ENCODE measurements at places on chromosomes 7 and 10.

DNA sequence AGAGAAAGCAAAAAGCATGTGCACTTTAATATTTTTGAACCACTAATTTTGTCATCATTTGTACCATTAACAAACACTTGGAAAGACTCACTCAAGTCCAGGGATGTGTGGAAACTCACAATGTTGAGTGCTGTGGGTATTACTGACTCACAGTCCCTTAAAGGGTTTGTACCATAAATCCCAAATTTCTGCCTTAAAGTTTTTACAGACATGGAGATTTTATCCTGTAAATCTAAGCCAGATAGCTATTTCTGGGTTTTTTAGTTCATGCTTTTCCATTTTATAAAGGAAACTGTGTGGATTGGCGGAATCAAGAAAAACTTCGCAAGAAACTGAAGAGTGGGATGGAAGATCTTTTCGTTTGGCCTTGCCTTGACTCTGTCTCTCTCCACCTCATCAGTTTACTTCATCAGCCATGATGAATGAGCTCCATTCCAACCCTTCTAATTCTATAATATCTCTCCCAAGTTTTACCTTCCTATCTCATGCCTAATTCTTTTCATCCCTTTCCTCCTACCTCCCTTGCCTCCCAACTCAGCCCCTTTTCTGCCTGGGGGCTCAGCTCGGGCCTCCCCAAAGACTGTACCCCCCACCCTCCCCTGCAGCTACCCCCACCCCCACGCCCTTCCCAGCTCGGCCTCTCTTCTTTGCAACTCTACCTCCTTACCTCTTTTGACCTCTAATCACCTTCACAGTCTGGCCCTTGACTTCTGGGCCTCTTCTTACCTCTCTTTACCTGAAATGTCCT, 218.5 kb upstream of the MKLN1 start:
- no peak for DNase-seq

DNA sequence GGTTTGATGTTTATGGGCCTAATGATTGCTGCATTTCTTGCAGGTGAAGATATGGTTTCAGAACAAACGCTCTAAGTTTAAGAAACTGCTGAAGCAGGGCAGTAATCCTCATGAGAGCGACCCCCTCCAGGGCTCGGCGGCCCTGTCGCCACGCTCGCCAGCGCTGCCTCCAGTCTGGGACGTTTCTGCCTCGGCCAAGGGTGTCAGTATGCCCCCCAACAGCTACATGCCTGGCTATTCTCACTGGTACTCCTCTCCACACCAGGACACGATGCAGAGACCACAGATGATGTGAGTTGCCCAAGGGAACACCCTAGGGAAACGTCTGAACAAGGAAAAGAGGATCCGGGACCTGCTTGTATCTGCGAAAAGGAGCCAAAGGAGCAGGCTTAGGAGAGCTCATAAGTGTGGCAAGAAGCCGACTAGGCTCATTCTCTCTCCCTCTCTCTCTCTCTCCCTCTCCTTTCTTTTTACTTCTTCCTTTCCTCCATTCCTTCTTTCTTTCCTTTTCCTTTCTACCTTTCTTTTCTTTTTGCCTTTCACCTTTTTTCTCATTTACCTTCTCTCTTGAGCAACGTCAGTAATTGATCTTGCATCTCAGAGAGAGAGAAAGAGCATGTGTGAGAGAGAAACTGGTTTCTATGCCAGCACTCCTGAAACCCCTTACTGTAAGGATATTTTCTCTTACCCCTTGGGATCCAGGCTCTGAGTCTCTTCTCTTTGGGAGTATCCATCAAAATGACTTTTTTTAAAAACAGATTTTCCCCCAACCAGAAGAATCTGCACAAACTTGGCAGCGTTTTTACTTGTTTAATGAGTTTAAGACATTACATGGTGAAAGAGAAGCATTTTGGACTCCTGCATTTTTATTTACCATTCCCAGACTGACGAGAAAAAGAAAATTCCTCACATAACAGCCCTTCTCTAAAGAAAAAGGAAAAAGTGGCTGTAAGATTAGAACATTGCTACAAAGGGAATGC, 4.7 kb downstream of the DLX6 start:
- DNase-seq: no peak

GRCh38 chr10:43407148-43407575, 1.8 kb downstream of the HNRNPF start:
- DNase-seq: no peak

DNA sequence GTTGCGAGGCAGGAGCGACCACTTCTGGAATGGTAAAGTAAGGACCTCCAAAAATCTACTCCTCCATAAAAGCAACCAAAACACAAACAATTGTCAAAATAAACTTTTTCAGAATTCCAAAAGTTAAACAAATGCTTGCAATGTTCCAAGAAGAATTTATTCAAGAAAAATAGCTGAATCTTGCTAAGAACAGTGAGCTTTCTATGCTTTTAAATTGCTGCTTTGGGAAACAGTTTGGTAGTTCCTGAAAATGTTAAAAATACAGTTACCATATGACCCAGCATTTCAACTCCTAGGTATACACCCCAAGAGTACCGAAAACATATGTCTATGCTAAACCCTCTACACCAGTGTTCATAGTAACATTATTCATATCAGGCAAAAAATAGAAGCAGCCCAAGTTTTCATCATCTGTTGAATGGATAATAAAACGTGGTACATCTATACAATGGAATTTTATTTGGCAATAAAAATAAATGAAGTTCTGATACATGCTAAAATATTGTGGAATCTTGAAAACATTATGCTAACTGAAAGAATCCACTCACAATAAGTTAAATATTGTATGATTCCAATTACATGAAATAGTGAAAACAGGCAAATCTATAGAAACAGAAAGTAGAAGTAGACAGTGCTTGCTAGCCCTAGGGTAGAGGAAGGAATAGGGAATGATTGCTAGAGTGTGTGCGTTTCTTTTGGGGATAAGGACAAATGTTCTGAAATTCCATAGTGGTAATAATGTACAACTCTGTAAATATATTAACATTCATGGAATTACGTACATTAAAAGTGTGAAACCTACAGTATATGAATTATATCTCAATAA, 57.0 kb downstream of the LRRN3 start:
- DNase-seq: no peak

DNA sequence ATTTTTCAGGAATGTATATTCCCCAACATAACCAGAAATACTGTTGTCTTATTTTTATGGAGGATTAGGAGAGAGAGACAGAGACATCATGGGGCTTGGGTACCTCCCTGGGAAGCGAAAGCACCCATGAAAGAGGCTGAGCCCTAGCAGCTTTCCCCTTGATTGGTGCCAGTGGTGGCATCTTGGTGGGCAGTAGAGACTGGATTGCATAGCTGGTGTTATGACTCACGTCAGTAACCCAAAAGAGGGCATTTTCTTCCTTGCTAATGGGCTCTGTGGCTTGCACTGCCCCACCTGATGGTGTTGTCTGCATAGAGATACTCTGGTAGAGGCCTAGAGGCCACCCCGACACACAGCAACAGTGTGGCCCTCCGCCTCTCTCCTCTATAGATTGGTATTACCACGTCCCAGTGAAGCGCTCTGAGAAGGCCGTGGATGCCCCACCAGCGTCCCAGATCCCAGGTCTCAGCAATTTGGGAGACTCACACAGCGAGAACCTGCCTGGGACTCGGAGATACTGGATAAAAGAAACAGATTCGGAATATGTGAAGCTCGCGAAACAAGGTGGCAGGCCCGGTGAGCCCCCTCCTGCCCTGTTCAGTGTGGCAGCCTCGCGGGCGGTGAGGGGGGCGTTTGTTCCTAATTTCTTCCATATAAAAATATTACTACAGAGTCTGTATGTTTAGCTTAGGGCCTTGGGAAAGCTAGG, 5.8 kb downstream of the C7orf57 start:
- no peak for DNase-seq

DNA sequence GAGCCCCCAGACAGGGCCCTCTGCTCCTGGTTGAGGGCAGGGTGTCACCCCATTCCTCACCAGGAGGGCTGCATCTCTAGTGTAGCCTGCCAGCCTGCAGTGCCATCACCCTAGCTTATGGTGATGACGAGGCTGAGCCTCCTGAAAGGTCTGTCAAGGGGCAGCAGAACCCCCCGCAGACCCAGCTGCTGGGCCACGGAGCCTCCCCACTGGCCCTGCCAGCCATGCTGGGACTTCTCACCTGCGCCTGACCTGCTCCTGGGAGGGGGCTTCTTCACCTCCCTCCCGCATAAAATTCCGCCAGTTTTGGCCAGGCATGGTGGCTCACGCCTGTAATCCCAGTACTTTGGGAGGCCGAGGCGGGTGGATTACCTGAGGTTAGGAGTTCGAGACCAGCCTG, 40.4 kb upstream of the RASGEF1A start:
- DNase-seq: no peak

DNA sequence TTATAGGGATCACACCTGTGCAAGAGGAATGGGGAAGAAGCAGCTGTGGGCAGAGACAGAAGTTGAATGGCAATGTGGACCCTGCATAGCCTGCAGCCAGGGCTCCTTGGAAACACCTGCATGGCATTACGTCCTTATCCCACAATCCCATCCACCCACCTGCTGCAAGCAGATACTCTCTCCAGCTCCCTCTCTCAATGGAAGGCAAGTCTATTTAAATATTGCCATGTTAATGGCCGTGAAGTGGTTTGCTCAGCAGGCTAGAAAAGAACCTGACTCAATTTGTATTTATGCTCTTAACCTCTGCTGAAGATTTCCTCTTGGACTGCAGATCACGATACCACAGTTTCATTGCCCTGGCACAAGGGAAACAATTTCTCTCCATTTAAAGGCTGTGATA, 417.0 kb downstream of the TYW1 start:
- DNase-seq: no peak

- DNase-seq: no peak
Measured at GRCh38 chr10:100155936-100156335, 29.9 kb downstream of the ERLIN1 start.

DNA sequence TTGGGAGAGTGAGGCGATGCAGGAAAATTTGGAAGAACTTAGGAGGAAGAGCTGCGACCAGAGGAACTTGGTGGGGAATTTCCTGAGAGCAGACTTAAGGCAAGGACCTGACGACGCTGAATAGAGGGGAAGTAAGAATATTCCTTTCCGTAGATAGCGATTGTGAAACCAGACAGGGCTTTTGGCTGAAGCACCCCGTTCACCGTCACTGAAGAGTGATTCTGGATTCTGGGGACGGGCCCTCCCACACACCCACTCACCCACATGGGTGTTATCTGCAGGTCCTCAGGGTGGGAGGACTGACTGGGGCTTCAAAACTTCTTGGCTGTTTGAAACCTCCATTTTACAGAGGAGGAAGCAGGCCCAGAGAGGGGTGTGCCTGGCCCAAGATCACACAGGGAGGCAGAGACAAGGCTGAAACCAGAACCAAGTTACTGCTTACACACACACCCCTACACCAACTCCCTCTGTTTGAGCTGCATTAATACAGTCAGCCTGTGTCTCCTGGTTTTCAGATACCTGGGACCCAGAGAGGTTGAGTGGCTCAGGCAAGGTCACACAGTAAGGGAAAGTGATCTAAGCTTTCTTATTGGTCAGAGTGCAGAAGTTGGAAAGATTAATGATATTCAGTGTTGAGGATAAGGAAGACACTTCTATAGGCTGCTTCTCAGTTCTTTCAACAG, 37.2 kb upstream of the CDH23 start:
- DNase-seq: no peak

Measured in stimulated activated CD8-positive, alpha-beta memory T cell treated with anti-CD3 and anti-CD28 coated beads, Interleukin-4, amount 100 ng/mL, for 1 hour (primary cell).